ENCODE measurements at places on chromosomes 4 and X.

- no peak for DNase-seq
These were observed 16.0 kb downstream of the ARHGAP10 start for GRCh38 chr4:147747787-147748454.

- no peak for DNase-seq
These were observed 160.9 kb downstream of the AFAP1 start for GRCh38 chr4:7778510-7779431.

GRCh38 chr4:27087306-27088045 is 226.8 kb downstream of the STIM2 start:
- DNase-seq = no peak

DNA sequence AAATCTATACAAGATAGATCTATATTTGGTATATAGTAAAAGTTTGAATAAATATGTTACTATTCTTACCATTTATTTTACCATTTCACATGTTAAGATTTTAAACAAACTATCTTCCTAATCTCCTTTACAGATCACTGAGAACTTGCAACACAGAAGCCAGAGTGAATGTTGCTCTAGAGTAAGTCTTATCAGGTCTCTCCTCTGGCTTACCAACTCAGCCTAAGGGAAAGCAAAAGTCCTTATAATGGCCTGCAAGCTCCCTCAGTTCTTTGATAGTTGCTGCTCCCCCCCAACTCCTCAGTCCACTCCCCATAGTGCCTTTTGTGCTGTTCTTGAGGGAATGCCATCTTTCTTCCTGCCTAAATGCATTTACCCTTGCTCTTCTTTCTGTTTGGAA is 25.7 kb upstream of the SLC7A11 start:
- DNase-seq = no peak

GRCh38 chr4:168019019-168019651 is 73.2 kb upstream of the ANXA10 start:
- no peak for DNase-seq

DNA sequence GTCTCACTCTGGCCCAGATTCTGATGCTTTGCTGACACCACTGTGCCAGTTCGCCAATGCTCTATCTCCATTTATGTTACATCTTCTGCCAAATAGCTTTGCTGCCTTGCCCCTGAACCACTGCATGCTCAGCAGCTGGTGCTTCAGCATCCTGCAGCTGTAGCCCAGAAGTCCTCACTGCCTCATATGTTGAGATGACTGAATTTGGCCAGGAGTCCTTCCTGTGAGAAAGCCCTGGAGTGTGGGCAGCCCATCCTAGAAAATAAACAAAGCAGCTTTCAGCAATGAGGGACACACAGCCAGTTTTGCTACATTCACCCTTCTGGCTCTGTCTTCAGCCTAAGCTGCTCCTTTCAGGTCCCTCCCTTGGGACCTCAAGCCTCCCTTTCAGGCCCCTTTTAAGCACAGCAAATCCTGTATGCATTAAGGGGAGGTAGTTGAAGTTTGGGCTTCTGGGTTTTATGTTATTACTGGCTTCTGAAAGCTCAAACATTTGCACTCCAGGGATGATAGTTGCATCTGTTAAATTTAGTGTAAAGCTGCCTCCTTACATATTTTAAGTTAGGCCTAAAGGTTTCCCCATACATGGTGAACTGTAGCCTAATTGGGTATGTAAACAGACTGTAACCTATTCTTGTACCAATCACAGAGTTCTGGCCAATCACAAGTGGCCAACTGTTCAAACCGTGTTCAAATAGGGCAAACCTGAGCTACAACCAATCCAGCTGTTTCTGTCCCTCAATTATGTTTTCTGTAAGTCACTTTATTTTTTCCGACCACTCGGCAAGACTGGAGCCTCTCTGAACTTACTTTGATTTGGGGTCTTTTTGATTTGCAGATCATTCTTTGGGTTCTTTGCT is 2.1 kb upstream of the TMEM165 start:
- no peak for DNase-seq

GRCh38 chr4:170931321-170931720 is 841.6 kb upstream of the AADAT start:
- no peak for DNase-seq

- DNase-seq = no peak
These were observed 11.4 kb upstream of the NYX start for GRCh38 chrX:41435708-41436107.

- DNase-seq = no peak
These were observed 60.4 kb downstream of the CCNI start for GRCh38 chr4:77015390-77015789.

DNA sequence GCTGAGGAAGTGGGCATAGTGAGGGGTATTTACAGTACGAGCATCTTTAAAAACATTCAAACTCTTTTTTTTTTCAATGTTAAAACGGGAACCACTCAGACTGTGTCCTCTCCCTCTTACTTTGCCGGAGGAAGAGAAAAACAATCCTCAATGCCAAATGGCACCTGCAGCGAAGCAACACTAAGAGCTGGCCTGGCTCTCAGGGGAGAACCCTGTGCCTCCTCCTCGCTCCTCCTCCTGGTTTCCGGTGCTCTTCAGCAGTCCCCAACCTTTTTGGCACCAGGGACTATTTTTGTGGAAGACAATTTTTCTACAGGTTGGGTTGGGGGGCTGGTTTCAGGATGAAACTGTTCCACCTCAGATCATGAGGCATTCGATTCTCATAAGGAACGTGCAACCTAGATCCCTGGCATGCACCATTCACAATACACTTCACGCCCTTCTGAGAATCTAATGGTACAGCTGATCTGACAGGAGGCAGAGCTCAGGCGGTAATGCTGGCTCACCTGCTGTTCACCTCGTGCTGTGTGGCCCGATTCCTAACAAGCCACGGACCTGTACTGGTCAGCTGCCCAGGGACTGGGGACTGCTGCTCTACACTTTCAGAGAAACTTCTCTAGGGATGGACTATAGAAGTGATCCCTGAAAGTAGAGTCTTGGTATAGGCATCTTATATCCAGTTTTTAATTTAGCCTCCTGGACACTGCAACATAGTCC is 404.1 kb downstream of the RAPGEF2 start:
- DNase-seq = no peak

GRCh38 chr4:5338531-5338930 is 287.3 kb downstream of the STK32B start:
- DNase-seq = no peak

GRCh38 chr4:140092094-140092851 is 61.7 kb downstream of the MAML3 start:
- no peak for DNase-seq

GRCh38 chr4:148447681-148448080 is 5.5 kb upstream of the NR3C2 start:
- DNase-seq = no peak

DNA sequence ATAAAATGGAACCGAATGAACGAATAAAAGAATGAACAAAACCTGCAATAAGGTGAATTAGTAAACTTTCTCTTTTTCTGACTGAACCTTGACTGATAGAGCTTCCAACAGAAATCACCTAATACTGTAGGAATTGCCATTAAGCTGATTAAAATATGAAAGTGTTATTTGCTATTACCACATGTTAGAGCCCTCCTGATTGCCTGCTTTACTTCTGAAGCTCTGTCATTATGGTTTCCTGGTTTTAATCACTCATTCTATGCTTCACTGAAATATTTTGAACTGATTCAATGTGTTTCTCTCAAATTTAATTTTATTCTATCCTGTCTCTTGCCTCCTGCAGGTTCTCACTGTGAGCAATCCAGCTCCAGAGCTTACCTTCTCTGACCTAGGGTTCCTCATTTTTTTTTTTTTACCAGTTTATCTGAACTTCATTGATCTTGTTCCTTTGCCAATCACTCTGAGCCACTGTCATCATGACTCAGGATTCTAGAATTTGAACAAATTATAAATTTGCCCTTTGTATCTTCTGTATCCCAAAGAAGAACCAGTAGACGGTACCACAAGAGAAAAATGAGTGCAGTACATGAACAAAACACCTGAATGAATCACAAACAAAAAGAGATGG is 48.1 kb upstream of the UGT2B15 start:
- no peak for DNase-seq

- DNase-seq = no peak
These were observed 4.6 kb upstream of the ANTXR2 start for GRCh38 chr4:80077639-80078038.

GRCh38 chr4:76585897-76586360 is 150.9 kb downstream of the SHROOM3 start:
- DNase-seq = no peak

GRCh38 chr4:185238215-185238681 is 28.9 kb downstream of the SNX25 start:
- no peak for DNase-seq

GRCh38 chrX:138057883-138058282 is 492.0 kb downstream of the ZIC3 start:
- no peak for DNase-seq

GRCh38 chr4:43485196-43485595 is 592.7 kb downstream of the GRXCR1 start:
- no peak for DNase-seq

GRCh38 chr4:107468156-107468555 is 251.9 kb downstream of the PAPSS1 start:
- no peak for DNase-seq

DNA sequence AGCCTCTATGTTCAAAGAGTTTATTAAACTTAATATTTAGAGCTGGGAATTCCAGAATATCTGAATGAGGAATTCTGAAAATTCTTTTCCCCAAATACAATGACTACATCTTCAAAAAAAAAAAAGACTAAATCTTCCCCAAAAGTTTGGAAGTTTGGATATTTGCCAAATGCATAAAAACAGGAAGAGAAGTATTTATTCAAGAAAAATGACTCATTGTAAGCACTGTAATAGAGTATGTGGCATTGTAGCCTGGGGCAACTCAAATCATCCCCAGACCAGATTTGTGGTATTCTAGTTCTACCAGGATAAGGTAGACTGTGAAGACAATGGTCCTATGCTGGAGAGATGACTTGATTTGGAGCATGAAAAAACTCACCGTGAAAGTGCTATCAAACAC is 78.5 kb upstream of the PDHA2 start:
- DNase-seq = no peak

- DNase-seq = no peak
These were observed 10.1 kb upstream of the TMEM154 start for GRCh38 chr4:152689615-152690501.

DNA sequence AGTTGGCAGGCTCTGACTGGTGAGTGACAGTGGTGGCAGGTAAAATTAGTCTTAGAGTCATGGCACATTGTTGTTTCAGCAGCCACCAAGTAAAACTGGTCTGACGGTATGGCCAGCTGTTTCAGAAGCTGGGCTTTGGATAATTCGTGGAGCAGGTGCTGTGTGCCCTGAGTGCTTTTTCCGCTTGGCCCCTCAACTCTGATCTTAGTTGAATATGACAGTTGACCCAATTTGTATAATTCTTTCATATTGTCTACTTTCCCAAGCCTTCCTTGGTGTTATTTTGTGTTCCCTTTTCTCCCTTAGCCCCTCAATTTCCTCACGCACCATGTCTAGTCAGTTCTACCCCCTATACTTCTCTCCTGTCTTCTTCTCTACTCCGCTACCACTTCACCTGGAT is 32.0 kb downstream of the CDS1 start:
- no peak for DNase-seq

DNA sequence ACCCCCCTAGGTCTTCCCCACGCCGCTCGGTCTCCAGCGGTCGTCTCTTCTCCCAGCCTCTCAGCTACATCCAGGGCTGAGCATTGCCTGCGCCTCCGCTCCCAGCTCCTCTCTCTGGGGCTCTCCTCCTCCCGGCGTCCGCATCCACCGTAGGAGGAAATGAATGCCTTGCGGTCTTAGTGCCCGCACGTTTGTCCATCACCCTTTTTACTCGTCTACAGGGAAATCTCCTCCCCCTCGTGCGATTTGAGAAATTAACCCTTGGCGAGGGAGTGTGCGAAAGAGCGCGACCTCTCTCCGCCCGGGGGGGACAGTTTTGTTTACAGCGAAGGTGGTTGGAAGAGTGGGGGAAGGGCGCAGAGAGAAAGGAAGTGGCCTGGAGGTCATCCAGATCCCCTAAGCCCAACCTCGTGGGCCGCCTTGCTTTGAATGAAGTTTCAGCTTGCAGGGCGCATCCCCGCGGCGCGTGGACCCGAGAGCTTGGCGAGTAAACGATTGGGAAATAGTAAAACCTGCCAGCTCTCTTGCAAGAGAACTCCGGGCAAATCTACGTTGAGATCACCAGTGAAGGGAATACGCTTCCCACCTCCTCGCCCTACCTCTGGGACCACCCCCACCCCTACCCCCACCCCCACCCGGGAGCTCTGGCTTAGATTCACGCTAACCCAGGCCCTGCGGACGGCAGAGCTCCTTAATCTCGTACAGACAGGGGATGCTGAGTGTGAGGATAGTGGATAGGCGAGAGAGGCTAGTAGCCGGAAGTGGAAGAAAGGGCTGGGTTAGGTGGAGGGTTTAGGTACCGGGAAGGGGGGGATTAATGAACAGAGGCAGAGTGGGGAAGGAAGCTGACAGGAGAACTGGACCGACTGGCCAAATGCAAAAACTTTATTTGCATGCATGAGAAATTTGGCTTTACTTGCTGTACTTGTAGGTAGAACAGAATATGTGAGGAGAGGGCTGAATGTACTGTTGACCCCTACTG is at the start of gene ELOVL6:
Gene ELOVL6 (minus strand): TSS at position 181 of the 982 bp plus-strand sequence. CDS start 280 bp downstream, outside the sequence.
- no peak for DNase-seq

GRCh38 chr4:7830747-7831146 is 108.9 kb downstream of the AFAP1 start:
- no peak for DNase-seq

DNA sequence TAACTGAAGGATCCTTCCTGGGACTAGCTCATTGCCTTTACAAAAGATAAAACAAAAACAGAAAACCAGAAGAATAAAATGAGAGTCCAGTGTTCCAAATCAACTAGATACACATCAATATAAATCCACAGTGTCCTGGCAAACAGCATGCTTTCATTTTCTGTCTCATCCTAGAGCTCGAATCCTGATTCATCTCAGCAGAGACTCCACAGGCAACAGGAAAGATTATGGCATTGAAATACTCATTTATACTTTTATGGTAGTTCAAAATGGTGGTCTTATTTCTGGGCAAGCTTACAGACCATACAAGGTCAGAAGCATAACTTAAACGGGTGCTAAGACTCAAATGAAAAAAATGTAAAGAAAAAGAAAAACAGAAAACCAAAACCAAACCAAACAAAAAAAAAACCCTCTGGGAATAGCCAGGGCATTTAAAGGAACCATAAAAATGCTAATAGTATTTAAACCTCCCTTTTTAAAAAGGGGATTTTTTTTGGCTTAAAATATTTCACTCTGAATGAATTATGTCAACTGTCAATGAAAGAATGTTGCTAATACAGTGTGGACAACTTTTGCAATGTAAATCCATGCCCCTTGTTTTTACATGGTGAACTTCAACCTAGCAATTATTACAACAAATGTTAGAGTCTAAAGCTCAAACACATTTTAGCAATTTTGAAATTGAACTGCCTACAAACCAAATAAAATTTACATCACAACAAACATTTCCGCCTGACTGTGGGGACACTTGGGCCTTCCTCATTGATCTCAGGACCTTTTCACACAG is 57.9 kb downstream of the GPR101 start:
- no peak for DNase-seq

DNA sequence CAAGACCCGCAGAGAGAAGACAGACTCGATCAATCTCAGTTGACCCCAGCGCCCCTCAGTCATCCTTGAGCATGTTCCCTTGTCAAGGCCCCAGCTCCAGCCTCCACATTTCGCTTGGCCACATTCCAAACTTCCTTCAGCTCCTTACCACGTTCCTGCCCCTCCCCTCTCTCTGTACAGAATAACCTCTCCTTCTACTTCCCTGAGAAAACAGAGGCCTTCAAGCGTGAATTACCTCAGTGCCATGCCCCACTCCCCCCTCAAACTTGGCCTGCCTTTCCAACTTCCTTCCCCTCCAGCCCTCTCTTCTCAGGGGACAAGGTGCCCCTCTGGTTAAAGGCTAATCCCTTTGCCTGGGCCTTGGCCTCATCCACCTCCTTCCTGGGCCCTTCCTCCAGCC is 3.2 kb upstream of the RIPPLY1 start:
- DNase-seq = no peak

GRCh38 chrX:48700951-48701653 is 4.6 kb downstream of the SUV39H1 start:
- DNase-seq = no peak

Measured in stimulated activated CD8-positive, alpha-beta memory T cell treated with anti-CD3 and anti-CD28 coated beads, Interleukin-4, amount 100 ng/mL, for 4 hours (primary cell).